ENCODE measurements at places on chromosomes 12 and 14.

DNA sequence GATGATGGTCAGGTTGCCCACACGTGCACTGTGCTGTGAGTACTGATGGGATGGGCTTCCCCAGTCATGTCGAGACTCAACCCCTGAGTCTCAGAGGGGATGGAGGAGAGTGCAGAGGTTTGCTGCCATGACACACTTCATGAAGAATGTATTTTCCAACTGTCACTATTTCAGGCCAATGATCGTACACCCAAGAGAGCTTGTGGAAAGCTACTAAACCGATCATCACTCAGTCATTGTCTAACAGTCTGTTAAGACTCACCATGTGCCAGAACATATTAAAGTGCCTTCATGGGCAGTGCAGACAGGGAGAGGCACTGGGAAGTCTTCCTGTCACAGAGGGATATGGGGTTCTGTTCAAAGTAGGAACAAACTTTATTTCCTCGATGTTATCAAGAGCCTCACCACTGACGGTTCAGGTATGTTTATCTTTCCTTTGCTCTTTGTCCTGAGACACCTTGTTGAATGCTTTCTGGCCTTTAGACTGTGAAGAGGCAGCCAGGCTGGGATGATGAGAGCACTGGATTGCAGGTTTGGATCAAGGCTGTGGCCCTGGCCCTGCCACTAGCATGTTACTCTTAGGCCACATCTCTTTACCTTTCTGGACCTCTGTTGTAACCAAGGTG is 41.6 kb upstream of the NTF3 start:
- no peak for DNase-seq

DNA sequence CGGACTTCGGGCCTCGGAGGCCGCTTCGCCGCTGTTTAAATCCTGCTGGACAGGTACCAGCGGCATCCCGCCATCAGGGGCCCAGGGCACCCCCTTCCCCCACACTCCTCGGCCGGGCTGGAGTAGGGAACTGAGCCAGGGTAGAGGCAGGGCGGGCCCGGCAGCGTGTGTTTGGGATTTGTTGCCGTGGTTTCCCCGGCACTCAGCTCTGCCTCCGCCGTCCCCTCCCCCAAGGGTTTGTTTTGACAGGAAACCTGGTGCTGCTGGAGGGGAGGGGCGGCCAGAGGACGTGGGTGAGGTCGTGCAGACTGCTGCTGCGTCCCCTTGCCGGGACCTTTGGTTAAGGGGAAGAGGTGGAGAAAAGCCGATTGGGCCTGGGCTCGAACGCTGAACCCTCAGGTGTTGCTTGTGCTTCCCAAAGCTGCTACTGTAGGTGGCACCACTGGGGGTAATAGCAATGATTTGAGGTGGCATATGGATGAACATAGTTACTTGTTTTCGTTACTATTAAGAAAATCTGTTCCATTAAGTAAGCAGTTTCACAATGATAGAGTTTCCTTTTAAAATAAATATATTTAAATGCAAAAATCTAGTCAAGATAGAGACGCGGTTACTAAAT is 778 bp downstream of the TCP11L2 start:
- DNase-seq = peak; percentile 24

DNA sequence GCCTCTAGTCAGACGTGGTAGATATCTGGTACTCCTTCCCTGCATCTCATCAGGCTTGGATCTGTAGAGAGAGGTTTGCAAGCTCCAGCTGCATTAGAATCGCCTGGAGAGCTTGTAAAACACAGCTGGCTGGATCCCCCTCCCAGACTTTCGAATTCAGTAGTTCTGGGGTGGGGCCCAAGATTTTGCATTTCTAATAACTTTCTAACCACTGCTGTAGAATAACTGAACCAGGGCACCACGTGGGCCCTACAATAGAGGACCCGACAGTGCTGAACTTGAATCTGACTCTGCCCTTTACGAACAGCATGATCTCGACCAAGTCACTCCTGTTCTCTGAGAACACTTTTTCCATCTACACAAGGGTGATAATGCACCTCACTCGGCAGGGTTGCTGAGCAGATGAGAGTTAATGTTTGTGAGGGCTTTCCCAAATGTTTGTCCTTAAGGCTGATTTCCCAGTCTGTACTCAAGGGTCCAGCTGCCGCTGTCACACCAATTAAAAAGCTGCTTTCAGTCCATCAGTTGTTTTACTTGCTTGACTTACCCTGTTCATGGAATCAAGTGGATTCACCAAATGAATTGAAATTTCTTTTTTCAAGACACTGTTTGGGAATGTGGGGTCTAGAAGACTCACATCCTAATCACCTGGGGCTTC is 86.6 kb upstream of the SLC24A4 start:
- DNase-seq = no peak

- DNase-seq = no peak
Observed at GRCh38 chr12:113945174-113946173, 20.7 kb downstream of the RBM19 start.

- peak; percentile 27 for DNase-seq
Observed at GRCh38 chr14:74945852-74946658, 9.3 kb downstream of the PGF start.

- no peak for DNase-seq
Observed at GRCh38 chr14:20608383-20609110, 17.4 kb upstream of the RNASE12 start.

DNA sequence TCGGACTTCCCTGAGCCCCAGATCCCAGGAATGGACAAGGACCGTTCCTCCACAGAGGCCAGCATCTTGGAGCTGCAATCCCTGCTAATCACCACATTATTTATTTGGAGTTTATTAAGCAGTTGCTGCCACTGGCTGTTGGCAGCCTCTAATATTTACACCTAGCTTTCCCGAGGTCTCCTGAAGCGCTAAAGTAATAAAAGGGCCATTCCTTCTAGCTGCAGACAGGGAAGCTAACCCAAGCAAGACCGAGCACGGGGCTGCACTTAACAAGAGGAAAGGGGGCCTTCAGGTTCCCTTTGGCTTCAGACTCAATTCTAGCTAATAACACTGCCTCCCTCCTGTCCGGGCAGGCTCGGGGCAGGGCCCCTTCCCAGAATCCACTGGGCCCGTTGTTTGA is 63.7 kb downstream of the BCL11B start:
- DNase-seq = no peak

GRCh38 chr12:132806857-132807256 is 21.8 kb downstream of the GOLGA3 start:
- no peak for DNase-seq

GRCh38 chr14:58368956-58369355 is 26.8 kb upstream of the TOMM20L start:
- DNase-seq = no peak

- DNase-seq = peak; percentile 14
Observed at GRCh38 chr12:55687746-55688145, 20.0 kb downstream of the ITGA7 start.

DNA sequence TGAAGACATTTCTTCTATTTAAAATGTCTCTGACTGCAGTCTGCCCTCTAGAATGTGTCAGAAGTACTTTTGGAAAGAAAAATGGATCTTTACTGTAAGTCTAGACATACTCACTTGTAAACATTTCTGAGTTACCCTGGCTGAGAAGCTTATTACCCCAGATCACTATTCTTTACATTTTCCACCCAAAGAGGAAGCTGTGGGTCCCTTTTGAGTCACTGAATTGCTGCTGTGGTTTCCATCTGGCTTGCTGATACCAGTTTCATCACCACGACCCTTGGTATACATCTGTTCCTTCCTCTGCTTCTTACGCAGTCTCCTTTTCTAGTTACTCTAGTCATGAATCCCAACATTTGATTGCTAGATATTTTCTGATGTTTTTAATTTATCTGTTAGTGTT is 20.2 kb upstream of the CLEC4D start:
- DNase-seq = peak; percentile 2

- DNase-seq = no peak
Observed at GRCh38 chr12:123389560-123390351, 5.8 kb downstream of the KMT5A start.

GRCh38 chr12:111024205-111024801 is 103.9 kb upstream of the MYL2 start:
- peak; percentile 5 for DNase-seq

DNA sequence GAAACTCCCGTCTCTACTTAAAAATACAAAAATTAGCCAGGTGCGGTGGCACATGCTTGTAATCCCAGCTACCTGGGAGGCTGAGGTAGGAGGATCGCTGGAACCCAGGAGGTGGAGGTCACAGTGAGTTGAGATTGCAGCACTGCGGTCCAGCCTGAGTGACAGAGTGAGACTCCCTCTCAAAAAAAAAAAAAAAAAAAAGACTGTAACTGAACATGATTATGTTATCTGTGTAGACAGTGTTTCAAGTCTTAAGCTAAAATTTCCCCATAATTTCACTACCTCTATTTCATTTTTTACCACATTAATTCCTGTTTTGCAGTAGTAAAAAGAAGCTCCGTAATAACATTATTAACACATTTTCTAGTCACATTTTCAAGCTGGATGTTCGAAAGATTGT is 5.4 kb downstream of the PLBD1 start:
- DNase-seq = no peak

GRCh38 chr12:122866950-122867607 is 28.8 kb downstream of the VPS37B start:
- no peak for DNase-seq

DNA sequence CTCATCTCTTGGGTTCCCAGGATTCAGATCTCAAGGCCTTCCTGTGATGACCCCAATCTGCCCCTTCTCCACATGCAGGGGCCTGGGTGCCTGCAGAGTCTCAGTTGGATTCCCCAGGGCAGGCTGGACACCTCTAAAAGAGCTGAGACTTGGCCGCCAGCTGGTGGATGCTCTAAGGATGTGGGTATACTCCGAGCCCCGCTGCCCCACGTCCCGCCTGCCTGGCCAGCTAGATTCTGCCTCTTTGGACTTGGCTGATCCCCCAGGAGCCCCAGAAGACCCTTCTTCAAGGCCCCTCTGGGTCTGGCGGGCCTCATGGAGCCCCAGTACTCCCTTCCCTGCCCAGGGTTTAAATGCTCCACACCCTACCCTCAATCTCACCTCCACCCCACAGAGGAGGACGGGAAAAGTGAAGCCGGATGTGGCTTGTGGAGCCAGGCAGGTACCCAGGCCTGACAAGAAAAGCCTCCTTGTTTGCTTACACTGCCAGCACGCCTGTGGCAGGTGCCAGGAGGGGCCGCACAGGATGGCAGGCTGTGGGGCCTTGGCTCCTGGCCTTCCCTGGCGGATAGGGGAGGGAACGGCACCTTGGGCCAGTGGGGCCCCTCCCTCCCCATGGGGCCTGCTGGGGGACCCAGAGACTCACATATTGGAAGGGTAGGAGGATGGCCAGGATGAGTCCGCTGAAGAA is 15.1 kb downstream of the FAIM2 start:
- no peak for DNase-seq

DNA sequence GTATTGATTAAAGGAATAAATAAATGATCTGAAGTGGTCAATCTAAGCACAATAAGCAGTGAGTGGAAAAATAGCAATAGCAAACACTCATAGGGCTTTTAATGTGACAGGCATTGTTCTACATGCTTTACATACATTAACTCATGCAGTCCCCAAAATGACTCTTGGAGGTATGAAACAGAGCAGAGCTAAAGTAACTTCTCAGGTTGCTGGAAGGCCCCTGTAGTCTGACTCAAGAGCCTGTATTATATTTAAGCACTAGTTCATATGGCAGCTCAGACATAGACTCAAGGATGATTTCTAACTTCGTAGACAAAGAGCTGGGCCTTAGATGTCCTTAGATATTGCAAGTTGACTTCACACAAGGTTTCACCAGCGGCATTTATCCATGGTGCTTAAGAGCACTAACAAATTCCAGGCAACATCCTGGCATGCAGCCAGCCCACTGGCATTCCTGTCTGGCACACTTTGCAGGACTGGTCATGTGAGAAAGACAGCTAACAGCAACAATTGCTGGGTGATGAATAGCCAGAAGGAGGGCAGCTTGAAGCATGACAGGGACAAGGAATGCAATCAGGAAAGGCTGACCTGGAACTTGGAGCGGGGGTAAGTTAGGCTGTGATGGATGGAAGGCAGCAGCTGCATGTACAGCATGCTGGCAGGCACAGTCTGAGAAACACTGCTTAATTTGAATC is 22.9 kb upstream of the KTN1 start:
- no peak for DNase-seq

- no peak for DNase-seq
Observed at GRCh38 chr14:76985540-76986230, 42.8 kb downstream of the IRF2BPL start.

GRCh38 chr12:124460771-124461170 is 106.6 kb downstream of the NCOR2 start:
- DNase-seq = no peak

DNA sequence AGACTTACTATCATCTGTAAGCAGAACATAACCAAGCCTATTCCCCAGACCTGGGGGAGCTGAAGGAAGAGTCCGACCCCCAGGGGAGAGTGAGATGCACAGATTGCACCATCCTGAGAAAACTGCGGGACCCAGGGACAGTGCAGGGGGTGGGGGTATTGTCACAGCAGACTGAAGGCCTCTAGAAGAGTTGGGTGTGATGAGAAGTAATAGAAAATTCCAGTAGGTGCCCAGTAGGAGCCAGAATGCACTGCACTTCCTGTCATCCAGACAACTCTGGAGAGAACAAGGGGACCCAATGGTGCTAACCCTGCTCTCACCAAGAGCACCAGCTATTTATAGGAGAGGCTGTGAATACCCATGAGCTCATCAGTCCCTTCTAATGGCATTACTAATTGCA is 190.1 kb downstream of the BCL11B start:
- no peak for DNase-seq

Data from NK-92 treated with Interleukin-12 subunit alpha and Interleukin-12 subunit beta, amount 100 ng/mL, for 24 hours (cell line).